ENCODE measurements at places on chromosomes 11 and 22.
A peak's percentile ranks its signal among the peaks of the same experiment; 100 is the strongest.

DNA sequence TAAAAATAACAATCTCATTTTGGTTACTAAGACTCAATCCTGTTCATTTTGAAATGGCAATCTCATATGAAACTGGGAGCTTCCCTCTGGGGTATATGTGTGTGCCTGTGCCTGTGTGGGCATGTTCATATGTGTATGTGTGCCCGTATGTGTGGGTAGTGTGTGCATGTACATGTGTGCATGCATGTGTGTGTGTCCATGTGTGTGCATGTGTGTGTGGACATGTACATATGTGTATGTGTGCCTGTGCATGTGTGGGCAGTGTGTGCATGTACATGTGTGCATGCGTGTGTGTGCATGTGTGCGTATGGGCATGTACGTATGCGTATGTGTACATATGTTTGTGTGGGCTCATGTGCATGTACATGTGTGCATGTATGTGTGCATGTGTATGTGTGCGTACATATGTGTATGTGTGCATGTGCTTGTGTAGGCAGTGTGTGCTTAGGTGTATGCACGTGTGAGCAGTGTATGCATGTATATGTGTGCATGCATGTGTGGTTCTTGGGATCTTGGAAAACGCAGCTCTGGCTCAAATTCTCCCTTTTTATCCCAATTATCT is 24.5 kb upstream of the CACNG2 start:
- no peak for DNase-seq

DNA sequence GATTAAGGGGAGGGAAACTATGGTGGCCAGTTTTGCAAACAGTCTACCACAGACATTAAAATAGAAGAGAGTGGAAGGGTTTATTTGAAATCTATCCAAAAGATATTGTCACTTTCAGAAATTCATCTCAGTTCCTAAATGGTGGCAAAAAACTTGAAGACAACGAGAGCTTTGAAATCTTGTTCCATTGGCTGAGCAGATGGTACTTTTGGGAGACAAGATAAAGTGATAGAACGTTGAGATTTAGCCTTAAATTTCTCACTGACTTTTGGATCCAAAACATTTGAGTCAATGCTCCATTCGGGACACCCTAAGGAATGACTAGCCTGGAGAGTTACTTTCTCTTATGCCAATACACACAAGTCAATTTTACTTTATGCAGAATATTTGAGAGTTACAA is 319.1 kb upstream of the LARGE1 start:
- no peak for DNase-seq

- DNase-seq, result no peak
Observed at GRCh38 chr22:39818094-39818493, 75.5 kb downstream of the ENTHD1 start.

- no peak for DNase-seq
Observed at GRCh38 chr22:48594016-48594756, 1233.5 kb downstream of the BRD1 start.

DNA sequence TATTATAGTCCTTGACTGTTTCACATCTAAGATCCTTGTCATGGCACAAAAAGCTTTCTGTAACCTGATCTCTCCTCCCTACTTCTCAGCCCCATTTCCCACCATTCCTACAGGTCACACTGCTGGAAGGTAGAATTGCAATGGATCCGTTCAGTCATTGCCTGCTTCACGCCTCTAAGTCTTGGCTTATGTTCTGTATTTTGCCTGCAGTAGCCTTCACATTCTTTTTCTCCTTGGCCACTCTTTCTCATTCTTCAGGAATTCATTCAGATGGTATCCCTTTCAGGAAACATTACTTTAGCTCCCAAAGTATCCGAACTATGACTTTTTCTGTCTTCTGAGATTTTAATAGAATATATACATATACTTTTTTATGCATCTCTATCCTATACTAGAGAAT is 731.5 kb downstream of the NTM start:
- DNase-seq, result no peak

DNA sequence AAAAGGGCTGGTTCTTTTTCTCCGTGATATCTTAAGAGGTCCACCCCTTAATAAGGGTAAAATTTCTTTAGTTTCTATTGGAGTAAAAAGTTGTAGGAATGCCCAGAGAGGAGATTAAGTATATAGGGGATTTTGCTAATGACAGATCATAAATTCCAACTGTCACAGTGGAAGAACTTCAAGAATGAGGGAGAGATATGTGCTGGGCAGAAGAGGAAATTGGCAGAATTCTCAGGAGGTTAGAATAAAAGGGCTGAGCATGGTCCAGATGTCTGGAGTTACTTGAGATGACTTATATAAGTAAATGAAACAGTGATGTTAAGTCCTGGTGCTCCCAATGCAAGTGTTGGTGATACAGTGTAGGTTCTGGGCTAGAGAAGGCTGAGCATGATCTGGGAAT is 417.6 kb upstream of the ARHGAP42 start:
- DNase-seq, result no peak

- no peak for DNase-seq
Observed at GRCh38 chr11:13301522-13301921, 23.9 kb downstream of the BMAL1 start.

DNA sequence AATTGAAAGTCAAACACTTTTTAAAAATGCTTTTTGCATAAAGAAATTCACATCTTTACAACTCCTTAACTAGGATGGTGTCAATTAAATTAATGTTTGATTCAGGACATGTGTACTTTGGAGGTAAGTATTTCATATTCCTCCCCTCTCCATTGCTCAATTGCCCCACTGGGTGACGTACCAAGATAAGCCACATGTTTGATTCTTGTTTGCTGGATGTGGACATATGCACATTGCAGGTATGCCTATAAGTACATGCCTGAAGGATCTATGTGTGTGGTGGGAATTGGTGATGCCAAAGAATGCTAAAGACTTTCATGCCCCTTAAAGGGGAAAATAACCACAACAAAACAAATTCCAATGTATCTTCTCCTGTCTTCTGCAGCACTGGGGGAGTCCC is 5.8 kb downstream of the CD44 start:
- no peak for DNase-seq

DNA sequence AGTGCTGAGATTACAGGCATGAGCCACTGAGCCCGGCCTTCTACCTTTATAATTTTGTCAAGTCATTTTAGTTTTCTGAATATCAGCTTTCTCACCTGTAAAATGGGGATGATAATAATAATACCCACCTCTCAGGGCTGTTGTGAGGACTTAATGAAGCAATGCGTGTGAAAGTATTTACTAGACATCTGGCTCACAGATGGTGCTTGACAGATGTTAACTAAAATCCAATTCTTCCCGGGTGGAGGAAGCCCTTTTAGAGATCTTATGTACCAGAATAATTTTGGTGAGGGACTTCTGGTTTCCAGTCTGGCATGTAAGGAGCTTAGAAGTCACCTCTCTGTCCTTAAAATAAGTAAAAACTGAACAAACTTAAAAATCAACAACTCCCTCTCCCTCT is 43.7 kb upstream of the NUP160 start:
- no peak for DNase-seq

GRCh38 chr11:94533206-94533605 is 10.5 kb upstream of the FUT4 start:
- DNase-seq, result no peak

DNA sequence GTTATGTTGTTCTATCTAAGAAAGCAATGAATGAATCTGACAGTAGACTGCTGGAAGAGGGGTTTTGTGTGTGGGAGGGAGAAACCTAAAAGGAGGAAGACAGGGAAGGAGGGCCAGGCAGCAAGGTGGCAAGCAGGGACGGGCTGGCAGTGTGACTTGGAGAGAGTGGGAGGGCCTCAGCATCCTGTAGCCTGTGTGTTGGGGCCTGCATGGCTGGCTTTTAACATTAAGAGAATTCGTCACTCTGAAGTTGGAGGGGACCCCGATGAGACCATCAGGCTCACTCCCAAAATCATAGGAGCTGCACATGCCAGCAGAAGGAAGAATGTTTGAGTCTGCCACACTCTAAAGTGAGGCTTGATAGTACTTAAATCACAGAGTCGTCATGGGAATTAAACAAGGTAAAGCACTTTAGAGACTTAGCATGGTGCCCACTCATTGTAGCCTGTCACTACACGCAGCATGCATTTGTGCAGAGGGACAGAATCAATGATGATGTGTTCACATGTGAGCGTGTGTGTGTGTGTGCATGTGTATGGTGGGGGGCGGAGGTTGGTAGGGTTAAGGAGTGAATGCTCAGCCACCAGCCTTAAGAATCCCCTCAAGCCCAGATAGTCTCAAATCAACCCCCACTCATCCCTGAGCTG is 199.5 kb downstream of the TENM4 start:
- no peak for DNase-seq

- no peak for DNase-seq
Observed at GRCh38 chr11:63146581-63146980, 2.6 kb upstream of the SLC22A24 start.

- DNase-seq, result no peak
Observed at GRCh38 chr11:100574894-100575769, 112.0 kb upstream of the ARHGAP42 start.

DNA sequence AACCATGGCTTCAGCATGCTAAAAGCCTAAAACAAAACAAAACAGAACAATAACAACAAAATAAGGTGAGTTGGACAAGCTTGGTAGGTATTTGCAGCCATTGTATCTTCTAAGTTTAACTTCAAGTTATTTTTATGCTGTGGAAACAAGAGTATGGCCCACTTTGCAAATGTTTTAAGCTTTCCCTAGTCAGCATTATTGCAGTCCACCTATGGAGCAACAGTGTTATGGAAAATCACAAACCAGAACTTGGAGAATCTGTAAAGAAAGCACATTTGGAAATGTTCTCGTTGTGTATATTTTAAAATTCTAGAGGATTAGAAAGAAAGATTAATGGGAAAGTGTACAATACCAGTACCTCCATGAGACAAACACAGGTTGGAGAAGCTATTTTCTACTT is 7.4 kb upstream of the SLC5A12 start:
- no peak for DNase-seq

GRCh38 chr11:11748706-11749365 is 92.9 kb upstream of the USP47 start:
- DNase-seq, result no peak

- DNase-seq, result peak; percentile 34
Observed at GRCh38 chr11:7098235-7098832, 9.5 kb downstream of the RBMXL2 start.

DNA sequence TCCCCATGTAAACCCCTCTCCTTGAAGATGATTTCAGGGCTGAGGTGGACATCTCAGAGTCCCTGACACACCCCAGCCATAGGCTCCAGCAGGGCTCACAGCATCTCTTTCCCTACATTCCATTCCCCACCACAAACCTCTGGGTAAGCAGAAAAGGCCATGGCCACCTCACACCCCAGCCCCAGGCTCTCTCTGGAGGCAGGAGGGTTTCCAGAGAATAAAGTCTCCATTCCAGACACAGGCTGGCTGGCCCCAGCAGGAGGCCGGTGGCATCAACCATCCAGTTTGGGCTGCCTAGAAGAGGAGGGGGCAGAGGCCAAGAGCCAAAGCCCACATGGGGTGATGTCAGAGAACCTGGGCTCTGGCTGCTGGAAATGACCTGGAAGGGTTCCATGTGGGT is 61.4 kb downstream of the TP53I11 start:
- no peak for DNase-seq

DNA sequence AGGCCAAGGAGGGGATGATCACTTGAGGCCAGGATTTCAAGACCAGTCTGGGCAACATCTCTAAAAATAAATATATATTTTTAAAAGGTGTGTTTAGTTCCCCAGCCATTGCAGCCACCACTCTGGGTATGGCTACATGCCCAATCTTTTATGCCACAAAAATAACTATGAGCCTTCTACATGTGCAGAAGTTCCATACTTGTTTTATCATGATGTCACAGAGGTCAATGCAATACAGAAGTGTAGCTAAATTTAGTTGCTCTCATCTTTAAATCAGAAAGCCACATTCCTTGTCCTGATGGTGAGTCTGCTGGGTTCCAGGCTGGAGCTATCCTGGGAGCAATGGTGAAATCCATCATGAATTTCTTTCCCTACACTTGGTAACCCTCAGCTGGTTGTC is 436.3 kb downstream of the DYNC2H1 start:
- no peak for DNase-seq

DNA sequence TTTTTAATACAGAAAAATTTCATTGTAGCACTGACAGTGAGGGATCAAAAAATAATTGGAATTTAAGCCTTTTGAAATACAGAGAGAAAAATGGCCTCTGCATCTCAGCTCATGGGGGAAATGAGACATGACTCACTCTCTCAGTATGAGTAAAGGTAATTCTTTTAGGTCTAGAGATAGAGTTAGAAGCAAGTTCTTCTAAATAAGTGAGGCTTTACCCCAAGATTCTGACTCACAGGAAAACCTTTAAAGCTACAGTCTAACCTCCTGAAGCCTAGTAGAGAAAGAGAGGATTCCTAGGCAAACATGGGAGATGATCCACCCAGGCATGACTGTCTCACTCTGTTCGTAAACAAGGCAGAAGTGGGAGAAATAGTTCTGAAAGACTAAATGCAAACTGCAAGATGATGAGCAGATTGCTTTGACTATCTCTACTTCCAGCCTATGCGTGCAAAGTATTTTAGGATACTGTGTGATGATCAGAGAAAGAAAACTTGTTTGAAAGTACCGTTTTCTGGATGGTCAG is 1003.3 kb upstream of the CCDC90B start:
- peak; percentile 47 for DNase-seq

DNA sequence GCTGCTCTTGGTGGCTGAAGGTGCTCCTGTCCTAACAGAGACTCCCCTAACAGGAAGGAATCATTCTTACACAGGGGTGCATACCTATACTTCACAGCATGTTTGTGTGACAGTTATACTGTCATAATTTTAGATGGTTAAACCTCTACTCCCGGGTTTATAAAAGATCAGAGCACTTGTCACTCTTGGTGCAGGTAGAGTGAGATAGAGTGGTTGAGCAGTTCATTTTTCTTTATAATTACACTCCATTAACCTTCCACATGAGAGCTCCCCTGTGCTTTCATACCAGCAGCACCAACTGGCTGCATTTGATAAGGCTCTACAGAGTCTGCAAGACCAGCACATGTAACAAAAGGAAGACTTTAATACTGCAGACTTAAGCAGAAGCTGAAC is 72.9 kb downstream of the LARGE2 start:
- DNase-seq, result no peak

GRCh38 chr11:91653079-91653754 is 571.4 kb upstream of the FAT3 start:
- DNase-seq, result no peak
